ENCODE measurements at places on chromosomes 6 and 20.

GRCh38 chr6:72322771-72323170 lies 299.1 kb upstream of the KCNQ5 start:
- no peak for DNase-seq

DNA sequence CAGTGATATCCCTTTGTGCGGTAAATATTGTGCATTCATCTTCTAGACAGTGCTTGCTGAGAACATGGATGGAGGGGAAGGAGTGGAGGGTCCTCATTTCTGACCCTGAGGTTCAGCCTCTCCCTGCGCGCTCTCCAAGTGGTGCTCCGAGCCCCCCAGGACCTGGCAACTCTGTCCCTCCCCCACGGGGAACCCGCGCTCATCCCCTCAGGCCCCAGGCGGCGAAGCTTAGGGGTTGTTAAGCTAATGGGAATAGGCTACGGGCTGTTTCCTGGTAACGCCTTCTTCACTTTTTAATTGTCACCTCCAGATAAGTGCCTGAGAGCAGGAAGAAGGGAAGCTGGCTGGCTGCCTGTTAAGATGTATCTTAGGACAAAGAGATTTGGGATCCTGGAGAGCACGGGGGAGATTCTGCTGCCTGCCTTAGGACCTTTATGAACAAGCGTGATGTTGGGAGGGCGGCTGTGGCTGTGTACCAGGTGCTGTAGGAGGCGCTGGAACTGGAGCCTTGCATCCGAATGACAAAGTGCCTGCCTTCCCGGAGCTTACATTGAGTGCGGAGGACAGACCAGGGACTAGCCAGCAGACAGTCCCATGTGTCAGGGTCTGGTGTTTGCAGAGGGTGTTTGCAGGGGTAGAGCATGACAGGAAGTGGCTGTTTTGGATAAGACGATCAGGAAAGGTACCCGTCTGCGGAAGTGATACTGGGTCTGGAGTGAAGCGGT lies 11.7 kb downstream of the TSHZ2 start:
- no peak for DNase-seq

- no peak for DNase-seq
Measured at GRCh38 chr6:25697537-25698340, 45.7 kb downstream of the SCGN start.

GRCh38 chr6:157020881-157021343 lies 243.7 kb downstream of the ARID1B start:
- peak; percentile 24 for DNase-seq

GRCh38 chr6:136709429-136709828 lies 82.8 kb downstream of the MAP3K5 start:
- no peak for DNase-seq

- no peak for DNase-seq
Measured at GRCh38 chr20:35551503-35551902, 9.6 kb downstream of the ERGIC3 start.

GRCh38 chr6:152701081-152701862 lies 3.6 kb downstream of the MYCT1 start:
- no peak for DNase-seq

DNA sequence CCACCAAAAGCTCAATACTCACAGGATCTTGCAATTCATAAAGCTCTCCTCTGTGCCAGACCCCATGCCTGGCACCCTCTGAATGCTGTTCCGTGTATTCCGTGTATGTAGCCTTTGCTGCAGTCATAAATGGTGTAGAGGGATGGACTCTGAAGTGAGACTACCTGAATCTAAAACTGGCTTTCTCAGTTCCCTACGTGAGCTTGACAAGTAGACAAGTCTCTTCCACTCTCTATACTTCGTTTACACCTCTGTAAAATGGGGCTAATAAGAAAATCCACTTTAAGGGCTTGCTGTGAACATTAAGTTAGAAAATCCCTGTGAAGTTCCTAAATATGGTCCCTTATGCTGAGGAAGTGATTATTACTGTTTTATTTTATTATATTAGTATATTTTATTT lies 31.5 kb downstream of the PPP1R16B start:
- no peak for DNase-seq

- DNase-seq: peak; percentile 31
Measured at GRCh38 chr20:51220293-51220706, 197.4 kb upstream of the KCNG1 start.

GRCh38 chr6:52499026-52499425 lies 77.8 kb downstream of the TRAM2 start:
- DNase-seq: no peak
